ENCODE measurements at places on chromosomes 3 and 15.

DNA sequence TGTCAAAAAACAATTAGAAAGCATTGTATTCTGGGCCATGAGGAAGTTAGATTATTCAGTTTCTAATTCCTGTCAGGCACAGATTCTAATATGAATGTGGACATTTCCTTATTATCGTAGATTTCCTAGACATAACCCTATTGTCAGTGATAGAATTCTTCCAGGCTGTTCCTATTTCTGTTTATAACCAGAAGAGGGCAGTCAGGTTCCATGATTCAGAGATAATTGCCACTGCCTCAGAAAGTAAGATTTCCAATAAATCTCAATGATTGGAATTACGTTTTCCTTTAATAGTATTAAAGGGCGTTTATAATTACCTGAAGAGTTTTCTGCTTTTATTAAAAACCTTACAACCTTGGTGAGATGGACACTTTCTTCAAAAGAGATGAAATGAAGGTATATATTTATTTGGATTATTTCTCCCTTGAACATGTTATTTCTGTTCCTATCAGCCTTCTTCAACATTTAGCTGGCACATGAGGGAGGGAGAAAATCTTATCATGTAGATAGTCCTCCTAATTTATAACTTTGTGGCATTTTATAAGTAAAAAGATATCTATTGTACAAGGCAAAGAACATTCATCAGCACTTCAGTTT lies 439.2 kb downstream of the MCTP2 start:
- DNase-seq = no peak

DNA sequence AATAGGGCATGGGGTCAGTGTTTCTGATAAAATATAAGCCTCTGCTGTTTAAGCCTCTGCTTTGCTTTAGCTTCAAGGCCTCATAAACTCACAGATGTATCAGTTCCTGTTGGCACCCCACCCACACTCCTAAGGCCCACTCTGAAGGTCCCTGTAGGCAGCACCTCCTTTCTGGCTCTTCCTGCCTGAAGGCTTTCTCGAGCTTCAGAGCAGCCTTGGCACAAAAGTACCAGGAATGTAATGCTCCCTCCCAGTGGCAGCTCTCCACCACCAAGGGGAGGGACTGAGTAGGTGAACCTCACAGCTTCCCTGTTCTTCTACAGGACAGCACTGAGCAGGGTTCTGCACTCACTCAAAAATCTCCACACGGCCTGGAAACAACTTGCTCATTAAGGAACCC lies 102.2 kb downstream of the ABHD5 start:
- no peak for DNase-seq

DNA sequence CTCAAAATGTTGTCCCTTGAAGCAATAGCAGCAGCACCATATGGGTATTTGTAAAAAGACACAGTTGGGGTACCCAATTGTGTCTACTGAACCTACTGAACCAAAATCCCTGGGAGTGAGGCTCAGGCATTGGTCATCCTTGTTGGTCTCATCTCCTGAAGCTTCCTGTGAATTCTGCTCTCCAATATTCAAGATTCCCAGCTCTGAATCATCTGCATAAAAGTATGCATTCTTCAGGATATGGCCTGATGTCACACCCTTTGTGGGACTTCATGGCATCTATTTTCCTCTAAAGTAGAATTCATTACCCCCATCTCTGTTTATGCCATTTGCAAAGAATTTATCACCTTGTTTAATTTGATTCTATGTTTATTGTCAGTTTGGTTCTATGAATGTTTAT lies 13.3 kb upstream of the PTX3 start:
- DNase-seq = no peak

GRCh38 chr3:46666453-46666845 lies 27.0 kb downstream of the ALS2CL start:
- DNase-seq = no peak

DNA sequence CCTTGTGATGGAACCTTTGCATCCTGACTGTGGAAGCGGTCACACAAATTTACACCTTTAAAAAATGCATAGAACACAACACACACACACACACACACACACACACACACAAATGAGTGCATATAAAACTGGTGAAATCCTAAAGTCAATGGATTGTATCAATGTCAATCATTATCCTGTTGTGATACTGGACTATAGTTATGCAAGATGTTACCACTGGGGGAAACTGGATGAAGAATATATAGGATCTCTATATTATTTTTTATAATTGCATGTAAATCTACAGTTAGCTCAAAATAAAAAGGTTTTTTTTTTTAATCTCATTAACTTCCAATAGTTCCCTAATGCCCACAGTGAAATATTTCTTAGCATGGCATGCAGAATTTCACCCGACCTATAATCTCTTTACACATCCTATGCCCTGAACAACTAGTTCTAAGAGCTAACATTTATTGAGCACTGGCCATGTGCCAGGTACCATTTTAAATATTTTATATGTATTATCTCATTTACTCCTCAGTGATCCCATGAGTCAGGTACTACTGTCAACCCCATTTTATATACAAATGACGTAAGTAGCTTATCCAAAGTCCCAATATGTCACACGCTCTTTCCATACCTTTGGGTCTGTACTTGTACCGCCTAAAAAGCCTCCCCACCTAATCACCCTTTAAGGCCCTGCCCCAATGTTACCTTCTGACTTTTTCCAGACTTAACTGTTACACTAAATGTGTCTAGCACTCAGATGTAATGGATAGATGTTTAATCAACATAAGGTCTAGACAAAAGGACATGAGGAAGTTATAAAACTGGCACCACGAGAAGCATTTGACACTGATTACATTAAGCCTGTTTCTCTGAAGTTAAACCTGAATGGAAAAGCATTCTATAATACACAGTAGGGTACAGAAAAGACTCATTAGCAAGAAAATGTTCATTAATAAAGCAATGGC lies 5.5 kb downstream of the ABCC5 start:
- no peak for DNase-seq

DNA sequence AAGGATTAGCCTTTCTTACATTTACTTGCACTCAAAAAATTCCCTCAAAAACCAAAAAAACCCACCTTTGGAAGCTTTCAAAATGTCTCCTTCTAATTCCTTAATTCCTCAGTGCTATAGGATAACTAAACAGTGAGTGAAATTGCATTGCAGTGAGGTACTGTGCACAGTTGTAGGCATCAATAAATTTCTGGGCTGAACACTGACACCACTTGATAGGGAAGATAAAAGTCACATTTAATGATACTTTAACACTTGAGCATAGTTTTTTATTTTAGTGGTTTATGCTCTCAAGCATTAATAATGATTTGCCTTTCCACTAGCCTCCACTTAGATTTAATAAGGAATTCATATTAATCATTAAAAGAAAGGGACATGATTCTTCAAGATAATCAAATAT lies 52.3 kb downstream of the MAP2K5 start:
- DNase-seq = no peak

DNA sequence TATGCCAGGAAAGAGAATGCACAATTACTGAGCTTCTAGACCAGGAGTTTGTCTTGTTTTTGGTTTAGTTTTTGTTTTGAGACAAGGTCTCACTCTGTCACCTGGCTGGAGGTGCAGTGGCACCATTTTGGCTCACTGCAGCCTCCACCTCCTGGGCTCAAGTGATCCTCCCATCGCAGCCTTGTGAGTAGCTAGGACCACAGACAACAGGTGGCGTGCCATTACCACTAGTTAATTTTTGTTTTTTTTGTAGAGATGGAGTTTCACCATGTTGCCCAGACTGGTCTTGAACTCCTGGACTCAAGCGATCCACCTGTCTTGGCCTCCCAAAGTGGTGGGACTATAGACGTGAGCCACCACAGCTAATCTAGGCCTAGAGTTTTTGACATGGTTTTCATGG lies 104.4 kb upstream of the CCDC54 start:
- DNase-seq = no peak

- no peak for DNase-seq
These were observed 82.5 kb downstream of the SOX2 start for GRCh38 chr3:181794011-181794790.

GRCh38 chr15:42996871-42997270 lies 76.3 kb upstream of the TTBK2 start:
- DNase-seq = no peak

- DNase-seq = no peak
These were observed 4.5 kb downstream of the RAF1 start for GRCh38 chr3:12659316-12660015.

DNA sequence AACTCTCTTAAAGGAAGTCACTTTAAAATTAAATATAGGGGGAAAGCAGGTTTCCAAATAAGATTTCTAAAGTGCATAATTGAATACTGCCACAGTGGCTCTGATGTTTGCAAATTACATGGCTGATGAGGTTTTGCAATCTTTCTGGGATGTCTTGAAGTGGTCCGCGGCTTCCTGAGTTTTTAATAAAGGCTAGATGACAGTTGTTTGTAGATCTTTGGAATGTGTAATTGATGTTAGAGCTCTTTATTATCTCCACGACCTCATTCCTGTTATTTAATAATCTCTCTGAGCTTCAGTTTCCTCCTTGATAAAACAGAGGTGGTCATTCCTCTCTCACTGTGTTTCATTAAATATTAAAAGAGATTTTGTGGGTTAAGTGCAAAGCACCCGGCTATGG lies 27.0 kb upstream of the CEMIP start:
- DNase-seq = no peak

DNA sequence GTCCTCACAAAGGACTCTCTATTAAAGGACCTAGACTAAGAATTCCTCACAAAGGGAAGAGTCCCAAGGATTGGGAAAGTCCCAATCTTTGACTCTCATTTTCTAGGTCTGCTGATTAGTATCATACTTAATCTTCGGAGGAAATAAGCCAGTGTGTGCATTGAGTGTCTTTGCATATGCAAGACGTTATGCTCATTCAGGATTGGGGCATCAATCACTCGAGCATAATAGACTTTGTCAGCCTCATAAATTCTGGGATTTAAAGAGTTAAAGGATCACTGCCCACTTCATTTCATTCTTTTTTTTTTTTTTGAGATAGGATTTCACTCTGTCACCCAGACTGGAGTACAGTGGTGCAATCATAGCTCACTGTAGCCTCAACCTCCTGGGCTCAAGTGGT lies 154.3 kb downstream of the RBPMS2 start:
- no peak for DNase-seq

DNA sequence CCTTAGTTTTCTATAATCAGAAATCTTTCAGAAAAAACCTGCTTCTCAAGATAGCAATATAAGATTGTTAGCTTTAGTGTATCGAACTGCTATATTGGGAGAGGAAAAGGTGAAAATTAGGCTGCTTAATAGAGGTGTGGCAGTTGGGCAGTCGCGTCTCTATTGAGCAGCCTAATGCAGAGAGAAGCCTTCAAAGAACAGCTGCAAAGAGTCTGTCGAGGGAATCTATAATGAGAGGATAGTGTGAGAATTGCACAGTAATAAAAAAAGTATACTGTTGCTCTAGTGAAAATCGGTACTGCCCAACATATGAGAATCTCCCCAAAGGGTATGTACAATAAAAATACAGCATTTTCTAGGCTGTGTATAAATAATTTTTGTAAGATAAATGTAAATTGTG lies 184.4 kb downstream of the TCF12 start:
- DNase-seq = no peak

DNA sequence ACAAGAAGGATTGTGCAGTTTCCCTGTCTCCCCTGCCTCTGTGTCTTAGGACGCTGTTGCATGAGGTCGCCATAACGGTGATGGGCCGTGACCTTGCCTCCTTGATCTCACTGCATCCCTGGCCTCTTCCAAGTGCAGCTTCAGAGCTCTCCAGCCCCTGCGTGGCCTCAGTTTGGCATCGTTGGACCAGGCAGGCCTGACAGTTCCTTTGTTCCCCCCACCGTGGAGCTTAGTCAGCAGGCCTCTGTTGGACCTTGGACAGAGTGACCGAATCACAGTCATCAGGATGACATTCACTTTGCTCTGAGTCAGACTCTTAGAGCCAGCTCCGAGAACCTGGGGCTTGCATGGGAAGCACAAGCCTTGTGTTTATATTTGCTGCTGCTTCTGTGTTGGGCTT lies 139.4 kb downstream of the OPA1 start:
- no peak for DNase-seq

DNA sequence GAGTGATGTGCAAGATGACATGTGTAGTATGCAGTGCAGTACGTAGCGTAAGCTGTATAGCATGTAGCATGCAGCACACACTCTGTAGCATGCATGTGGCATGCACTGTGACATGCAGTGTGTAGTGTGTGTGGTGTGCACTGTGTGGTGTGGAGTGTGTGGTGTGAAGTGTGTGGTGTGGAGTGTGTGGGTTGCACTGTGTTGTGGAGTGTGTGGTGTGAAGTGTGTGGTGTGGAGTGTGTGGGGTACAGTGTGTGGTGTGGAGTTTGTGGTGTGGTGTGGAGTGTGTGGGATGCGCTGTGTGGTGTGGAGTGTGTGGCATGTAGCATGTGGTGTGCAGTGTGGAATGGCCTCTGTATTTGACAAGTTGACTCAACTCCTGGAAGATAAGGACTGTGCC lies 39.2 kb downstream of the ROPN1B start:
- DNase-seq = no peak

DNA sequence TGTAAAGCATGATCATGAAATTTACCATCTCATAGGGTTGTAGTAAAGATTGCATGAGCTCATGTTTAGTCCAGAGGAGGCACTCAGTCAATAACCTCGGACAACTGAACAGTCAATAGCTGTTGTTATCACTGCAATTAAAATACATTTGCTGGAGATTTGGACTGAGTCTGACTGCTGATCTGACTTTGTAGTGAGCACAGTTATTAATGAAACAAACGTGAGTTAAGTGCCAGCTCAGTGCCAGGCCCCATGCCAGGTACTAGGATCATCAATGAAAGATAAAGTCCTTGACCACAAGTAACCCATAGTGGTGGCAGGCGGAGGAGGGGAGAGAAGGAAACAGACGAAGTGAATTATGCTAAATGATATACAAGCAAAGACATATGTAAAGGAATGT lies 43.7 kb upstream of the PRICKLE2 start:
- DNase-seq = no peak

- no peak for DNase-seq
These were observed 48.6 kb upstream of the TRIM59 start for GRCh38 chr3:160498202-160498601.

GRCh38 chr15:45648521-45649200 lies 13.8 kb downstream of the SQOR start:
- DNase-seq = no peak

GRCh38 chr15:99961011-99961441 lies 227.8 kb upstream of the LYSMD4 start:
- no peak for DNase-seq

All from stimulated activated effector memory CD8-positive, alpha-beta T cell treated with anti-CD3 and anti-CD28 coated beads, Interleukin-12 subunit alpha, Interleukin-12 subunit beta, amount 100 ng/mL, for 72 hours (primary cell).